Stimulated activated CD8-positive, alpha-beta memory T cell treated with anti-CD3 and anti-CD28 coated beads, Interleukin-15, amount 100 ng/mL, for 24 hours (primary cell): ENCODE measurements at places on chromosomes 3 and 15.

DNA sequence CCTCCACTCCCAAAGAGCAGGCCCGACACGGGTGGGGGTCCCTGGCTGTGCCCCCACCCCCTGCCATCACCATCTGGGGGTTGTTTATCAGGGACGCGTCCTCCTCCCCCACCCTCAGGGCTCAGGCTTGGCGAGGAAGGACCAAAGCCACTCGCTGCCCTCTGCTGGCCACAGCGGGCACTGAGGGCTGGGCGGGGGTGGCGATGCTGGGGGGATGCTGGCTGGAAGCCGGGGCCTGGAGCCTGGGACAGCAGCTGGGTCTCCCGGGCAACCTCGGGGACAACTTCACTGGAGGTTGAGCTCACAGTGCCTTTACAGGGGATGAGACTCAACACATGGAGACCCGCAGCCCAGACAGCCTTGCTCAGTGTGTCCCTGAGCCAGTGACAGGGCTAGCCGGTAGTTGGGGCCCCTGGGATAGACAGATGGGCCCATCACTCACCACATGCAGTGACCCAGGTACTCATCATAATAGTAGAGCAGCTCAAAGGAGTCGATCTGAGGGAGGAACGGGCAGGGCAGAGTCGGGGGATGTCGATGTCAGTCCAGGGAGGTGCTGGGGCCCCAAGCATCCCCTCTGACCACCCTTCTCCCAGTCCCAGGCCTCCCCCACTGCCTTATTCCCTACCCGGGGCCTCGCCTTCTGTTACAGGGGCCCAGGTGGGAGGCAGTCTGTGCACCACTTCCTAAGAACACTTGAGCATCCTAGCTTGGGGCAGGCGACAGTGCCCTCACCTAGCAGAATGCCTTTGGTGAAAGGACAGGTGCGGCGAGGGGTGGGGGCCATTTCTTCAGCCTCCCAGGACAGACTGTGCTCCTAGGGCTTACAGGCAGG, 5.9 kb upstream of the CALML4 start:
- DNase-seq, result peak; percentile 39

DNA sequence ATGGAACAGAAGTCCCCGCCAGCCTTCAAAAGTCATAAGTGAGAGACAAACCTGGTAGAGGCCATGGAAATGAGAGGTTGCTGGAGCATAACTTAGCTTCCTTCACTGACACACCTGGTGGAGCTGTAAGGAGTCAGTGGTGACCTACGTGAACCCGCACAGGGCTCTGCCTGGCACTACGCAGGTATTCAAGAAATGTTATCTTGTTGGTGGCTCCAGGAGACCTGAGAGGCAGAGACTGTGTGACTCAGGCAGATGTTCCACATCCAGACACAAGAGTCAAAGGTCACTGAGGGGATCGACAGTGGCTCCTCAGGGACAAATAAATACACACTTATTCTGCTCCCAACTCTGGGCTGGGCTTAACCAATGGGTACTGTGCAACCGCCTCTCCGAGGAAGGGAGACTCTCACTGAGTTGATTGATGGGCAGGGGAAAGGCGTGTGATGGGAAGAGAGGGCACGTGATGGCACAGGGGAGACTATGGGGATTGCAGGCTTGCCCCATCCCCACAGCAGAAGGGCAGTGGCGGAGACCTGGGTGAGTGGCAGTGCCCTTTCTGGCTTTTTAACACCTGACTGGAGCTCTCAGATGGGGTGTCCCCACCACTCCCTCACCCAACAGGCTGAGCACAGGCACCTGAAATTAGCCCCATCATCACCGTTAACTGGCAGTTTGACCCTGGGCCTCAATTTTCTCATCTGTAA, 111.7 kb upstream of the SMAD3 start:
- no peak for DNase-seq

DNA sequence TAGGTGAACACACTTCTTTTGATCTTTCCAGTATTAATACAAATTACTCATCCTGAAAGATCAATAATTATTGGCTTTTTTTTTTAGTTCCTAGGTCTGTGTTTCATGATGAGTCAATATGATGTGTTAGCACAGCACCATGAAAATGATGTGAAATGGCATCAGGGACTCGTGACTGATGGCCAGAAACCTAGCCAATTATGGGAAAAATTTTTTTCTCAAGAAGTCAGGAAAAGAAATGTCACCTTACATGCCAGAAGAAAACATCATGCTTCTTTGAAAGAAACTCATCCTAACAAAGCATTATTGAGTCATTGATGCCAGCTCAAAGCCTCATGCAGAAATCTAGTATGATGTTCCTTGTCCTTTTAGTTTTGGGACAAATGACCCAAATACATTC, 468.3 kb upstream of the CBLB start:
- DNase-seq, result no peak

- no peak for DNase-seq
These were observed 39.5 kb upstream of the NSMCE3 start for GRCh38 chr15:29309139-29309538.

DNA sequence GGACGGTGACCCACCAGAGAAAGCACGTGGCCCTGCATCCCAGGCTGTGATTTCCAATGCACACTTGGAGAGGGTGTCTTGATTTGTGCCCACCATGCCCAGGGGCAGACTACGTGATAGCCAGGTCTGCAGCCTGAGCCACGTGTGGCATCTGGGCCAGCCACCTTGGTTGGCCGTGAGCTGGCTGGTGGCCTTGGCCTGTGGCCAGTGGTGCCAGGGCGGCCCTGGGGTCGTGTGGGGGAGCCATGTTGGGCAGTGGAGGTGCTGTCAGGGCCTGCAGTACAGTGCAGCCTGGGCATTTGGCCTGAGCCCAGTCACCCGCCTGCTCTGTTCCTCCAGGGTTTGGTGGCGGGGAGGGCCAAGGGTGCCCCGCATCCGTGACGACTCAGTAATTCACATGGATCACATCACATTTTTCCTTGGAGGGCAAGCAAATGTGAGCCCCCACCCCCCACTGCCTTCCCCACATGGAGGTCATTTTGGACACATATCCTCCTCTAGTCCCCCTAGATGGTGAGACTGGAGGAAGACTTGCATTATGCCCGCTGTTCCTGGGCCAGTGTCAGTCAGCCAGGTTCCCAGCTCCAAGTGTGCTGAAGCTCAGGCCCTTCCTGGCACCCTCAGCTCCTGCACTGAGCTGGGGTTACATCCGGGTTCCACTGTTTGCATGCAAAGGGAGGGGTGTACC, 201.4 kb downstream of the UBE3A start:
- no peak for DNase-seq

DNA sequence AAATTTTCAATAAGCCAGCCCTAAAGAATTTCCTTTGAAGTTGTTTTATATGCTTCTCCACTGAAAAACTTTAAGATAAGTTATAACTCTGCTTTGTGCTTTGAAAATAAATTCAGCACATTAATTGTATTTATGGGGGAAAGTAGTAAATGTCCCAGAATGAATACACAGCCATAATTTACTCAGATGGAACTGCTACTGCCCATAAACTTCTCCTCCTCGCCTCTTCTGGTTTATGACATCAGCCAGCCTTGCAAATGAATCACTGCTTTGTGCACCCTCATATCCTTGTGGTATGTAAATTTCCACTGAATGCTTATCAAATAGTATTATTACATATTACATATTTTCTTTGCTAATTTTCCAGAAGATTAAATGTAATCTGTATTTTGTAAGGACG, 302.0 kb downstream of the DIPK2A start:
- no peak for DNase-seq

DNA sequence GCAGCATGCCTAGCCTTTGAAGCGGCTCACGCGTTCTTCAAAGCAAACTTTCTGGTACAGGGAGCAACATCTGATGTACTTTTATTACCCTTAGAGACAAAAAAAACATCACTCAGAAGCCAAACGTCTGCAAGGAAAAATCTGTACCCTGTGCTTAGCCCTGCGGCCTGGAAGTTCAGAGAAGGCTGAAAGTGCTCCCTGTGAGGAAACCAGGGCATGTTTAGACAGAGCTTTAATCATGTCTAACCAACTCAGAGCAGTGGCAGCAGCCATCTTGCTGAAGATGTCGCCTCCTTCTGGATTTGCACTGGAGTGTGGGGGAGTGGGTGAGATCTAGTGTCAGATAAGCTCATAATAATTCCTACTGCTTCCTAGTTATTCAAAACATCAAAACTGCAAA, 170.4 kb downstream of the P3H2 start:
- DNase-seq, result no peak

DNA sequence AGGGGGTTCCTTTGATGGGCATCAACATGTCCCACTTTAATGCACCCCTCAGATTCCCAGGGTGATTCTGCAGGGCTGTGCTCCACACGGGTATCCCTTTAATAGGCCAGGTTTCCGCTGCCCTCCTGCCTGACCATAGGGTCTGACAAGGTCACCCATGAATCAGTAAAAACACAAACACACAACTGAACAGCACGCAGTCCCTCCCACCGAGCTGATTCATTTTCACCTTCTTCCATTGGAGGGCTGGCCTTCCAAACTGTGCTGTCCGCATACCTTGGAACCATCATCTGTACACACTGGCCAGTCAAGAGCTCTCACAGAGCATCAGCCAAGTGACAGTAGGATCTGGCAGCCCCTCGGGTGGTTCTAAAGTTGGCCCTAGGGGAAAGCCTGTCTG, 93.7 kb downstream of the FBLN2 start:
- DNase-seq, result no peak

GRCh38 chr3:101513419-101513986, 491 bp upstream of the SENP7 start:
- DNase-seq, result no peak

GRCh38 chr3:155853214-155854140, 750 bp downstream of the SLC33A1 start:
- no peak for DNase-seq

- no peak for DNase-seq
These were observed 18.3 kb downstream of the THBS1 start for GRCh38 chr15:39598958-39599845.

GRCh38 chr15:28983432-28984311, 97.9 kb downstream of the APBA2 start:
- no peak for DNase-seq

- no peak for DNase-seq
These were observed 29.5 kb downstream of the GYG1 start for GRCh38 chr3:149020839-149021252.

GRCh38 chr15:83714939-83715628, 61.2 kb downstream of the ADAMTSL3 start:
- DNase-seq, result no peak

DNA sequence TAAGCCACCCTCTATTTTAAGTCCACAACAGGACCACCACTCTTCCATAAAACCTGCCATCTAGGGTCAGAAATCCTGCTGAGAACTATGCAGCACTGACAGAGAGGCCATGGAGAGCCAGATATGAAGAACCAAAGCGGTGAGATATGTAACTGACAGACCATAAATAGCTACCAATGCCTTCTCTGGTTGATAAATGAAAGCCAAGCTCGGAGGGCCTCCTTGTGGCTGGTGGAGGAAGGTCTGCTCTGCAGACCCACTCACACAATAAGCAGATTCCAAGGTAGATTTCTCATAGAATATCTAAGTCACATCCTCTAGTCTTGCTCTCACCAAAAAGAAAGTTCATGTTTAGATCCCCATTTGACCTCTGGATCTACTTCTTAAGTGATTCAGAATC, 38.9 kb downstream of the RYK start:
- no peak for DNase-seq

DNA sequence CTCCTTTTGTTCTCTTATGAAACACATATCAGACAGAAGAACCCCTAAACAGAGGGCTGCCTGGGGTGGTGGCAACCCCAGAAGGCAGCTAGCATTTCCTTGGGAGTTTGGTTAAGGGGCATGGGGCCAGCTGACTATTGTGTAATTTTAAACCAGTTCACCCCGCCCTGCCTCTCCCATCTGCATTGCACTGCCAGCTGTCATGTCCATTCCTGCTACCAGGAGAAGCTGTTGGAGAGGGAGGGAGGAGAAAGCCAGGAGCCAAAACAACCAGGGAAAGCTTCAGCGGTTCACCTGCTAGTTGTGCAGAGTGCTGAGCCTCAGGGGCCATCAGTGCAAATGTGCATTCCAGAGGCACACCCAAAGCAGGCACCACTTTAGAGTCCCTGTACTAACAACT, 47.6 kb upstream of the ATP1B3 start:
- DNase-seq, result no peak

GRCh38 chr3:135851201-135852081, 114.1 kb upstream of the PPP2R3A start:
- DNase-seq, result no peak

GRCh38 chr3:57031631-57032541, 28.6 kb upstream of the SPATA12 start:
- no peak for DNase-seq

GRCh38 chr15:74906067-74906449, 593 bp downstream of the FAM219B start:
- no peak for DNase-seq

GRCh38 chr3:35987386-35987785, 348.1 kb downstream of the ARPP21 start:
- no peak for DNase-seq

DNA sequence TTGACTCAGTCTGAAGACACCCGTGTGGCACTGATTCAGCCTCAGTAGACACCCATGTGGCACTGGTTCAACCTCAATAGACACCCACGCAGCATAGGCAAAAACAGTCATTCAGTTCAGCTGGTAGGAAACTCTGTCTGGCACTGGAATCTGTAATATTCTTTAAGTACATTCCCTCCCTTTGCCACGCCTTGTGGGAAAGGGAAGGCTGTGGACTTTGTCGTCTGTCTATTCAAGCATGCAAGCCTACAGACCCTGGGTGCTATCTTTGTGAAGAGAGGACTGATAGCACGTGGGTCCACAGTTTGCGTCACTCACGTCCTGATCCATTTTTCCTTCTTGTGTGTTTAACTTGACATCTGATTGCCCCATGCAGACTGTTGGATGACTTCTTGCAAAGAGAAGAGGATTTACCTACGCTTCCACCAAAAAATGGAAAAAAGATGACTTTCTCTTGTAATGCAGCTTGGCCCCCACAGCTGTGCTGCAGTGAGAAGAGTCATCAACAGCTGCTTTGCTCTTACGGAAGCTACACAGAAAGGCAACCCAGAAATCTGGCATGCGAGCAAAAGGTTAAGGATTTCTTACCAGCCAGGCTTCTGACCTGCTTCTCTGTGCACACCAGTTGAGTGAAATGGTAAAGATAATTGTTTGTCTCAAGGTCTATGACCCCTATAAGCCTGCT, 278.1 kb downstream of the ULK4 start:
- no peak for DNase-seq

DNA sequence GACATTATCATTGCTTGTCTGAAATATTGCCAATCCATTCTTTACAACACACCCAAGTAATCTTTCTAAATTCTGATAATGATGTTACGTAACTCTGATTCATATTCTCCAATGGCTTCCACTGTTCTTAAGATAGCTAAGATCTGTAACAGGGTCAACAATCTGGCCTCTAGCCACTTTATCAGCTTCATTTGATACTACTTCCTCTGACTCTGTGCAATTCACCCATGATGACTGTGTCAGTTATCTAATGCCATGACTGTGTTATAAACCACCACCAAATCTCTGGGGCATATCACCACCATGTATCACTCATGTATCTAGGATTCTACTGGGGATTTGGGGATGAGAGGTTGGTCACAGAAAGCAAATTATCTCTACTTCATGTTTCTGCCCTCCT, 44.0 kb downstream of the CD200 start:
- DNase-seq, result no peak

GRCh38 chr3:39052583-39052982, 767 bp downstream of the WDR48 start:
- no peak for DNase-seq
